Epithelial cell of esophagus (primary cell): ENCODE measurements at places on chromosomes 12 and 14.
A peak's percentile ranks its signal among the peaks of the same experiment; 100 is the strongest.

DNA sequence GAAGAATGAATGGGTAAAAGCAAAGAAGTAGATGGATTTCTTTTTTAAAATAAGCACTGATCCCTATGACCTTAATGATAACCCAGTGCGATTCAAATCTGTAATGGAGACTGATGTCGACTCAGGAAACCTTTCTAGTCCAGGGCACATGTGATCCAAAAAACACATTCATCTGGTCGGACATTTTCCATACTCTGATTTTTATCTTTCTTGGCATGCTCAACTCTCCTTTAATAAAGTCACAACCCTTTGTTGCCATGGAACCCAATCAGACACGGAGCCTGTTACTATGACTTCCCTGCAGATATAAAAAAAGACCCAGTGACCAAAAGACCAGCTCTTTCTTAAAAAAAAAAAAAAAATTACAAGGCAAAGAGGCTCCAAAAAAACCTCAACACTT, 27.9 kb downstream of the TMCC3 start:
- DNase-seq, result peak; percentile 39

- DNase-seq, result no peak
Observed at GRCh38 chr14:64200170-64200569, 94.0 kb downstream of the ESR2 start.

DNA sequence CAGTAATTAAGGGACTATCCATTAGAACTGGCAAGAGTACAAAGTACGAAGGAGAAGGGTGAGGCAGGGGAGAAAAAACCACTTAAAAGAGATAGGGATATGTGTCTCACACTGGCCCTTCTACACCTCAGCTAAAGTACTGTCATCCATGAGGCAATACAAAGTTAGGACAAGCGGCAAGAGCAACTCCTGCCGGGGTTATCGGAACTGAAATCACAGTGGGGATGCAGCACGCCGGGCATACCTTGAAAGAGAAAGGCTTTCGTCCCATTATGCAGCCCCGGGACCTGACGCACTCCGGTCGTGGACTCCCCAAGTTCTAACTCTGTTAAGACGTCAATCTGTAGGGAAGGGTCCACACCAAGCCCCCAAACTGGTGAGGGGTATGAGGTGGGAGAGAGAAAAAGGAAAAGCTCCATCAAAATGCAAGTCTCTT, 1.1 kb downstream of the NELL2 start:
- DNase-seq, result no peak

GRCh38 chr12:110073049-110073831, 24.9 kb upstream of the C12orf76 start:
- DNase-seq, result no peak

- DNase-seq, result no peak
Observed at GRCh38 chr14:105392131-105393090, 5.9 kb upstream of the TEX22 start.

- DNase-seq, result no peak
Observed at GRCh38 chr12:43789941-43790340, 16.2 kb downstream of the TWF1 start.

GRCh38 chr12:94872971-94873733, 130.3 kb downstream of the NDUFA12 start:
- DNase-seq, result no peak

DNA sequence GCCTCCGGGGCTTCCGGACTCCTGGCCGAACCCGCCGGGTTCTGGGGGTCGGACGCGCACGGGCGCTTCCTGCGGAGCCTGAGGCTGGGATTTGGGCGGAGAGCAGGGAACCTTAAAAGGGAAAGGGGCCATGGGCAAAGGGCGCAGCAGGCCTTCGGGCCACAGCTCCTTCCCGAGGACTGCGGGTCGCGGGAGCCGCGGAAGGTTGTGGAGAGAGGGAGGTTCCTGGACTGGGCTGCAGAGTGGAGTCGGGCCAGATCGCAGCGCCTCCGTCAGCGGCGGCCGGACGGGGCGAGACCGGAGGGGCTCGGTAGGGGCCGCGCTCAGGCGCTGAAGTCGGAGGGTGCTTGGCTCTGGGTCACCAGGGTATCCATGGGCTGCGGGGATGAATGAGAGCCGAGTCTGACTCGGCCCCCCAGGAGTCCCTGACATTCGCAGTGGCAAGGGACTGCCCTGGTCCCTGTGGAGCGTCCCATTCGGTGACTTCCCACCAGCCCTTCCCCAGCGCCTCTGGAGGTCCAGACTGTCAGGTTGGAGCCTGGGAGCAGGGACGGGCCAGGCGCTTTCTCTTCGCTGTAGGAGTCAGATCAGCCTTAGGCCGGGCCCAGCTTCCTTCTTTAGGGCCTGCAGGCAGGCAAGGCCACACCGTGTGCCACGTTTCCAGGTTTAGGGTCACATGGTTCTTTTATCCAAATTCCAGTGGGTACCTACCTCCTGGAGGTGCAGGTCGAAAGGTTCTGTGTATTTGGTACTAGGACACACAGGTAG, 938 bp upstream of the SLC25A29 start:
- DNase-seq, result peak; percentile 24
